ENCODE measurements at places on chromosomes 13 and 19. TPM values are rescaled to one million over a fixed set of nuclear protein-coding genes. Genes with fewer than 3 reads are reported as not detected.

- DNase-seq: no peak
Measured at GRCh38 chr13:37869506-37869755, 141 bp downstream of the TRPC4 start.

DNA sequence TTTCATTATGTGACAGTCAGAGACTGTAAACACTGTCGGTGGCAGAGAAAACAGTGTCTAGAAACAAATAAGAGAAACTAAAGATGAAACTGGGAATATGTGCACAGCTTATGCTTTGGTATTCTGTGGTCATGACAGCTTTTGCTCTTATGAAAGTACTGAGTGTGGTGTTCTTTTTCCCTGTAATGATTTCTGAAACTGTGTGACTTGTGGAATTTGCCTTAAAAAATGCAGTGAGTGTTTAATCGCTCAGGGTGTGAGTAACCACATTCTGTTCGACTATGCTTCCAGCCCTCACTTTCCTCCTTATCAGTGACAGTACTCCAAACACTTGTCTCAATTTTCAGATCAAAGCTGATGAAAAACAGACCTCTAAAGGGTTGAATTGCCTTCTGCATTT, 66.9 kb upstream of the DIAPH3 start:
- no peak for DNase-seq

DNA sequence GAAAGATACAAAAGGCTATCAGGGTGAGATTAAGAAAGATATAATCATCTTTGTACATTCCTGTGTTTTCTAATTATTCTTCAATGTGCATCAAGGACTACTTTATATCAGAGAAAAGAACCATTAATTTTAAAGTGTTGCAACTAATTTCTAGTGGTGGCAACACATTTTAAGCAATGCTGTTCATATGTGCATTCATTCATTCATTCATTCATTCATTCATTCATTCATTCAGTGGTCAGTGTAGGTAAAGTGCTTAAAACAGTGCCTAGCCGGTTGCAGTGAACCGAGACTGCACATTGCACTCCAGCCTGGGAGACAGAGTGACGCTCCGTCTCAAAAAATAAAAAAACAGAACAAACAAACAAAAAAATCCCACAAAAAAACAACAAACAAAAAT, 155.7 kb upstream of the ZNF536 start:
- DNase-seq: no peak

GRCh38 chr19:46759817-46760333, 13.6 kb upstream of the STRN4 start:
- DNase-seq: no peak

DNA sequence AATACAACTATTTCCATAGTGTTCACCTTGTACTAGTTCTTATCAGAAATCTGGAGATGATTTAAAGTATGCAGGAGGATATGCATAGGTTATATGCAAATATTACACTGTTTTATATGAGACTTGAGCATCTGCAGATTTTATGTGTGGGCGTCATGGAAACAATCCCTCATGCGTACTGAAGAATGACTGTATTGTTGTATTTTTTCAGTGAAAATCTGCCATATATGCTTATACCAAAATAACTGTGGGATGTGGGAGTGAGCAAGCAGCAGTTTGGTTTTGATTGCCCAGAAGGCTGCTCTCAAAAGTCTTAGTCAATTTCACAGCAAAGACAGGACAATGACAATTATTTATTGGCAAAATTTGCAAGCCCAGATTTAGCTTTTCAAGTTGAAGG, 238.8 kb upstream of the PCDH20 start:
- no peak for DNase-seq

DNA sequence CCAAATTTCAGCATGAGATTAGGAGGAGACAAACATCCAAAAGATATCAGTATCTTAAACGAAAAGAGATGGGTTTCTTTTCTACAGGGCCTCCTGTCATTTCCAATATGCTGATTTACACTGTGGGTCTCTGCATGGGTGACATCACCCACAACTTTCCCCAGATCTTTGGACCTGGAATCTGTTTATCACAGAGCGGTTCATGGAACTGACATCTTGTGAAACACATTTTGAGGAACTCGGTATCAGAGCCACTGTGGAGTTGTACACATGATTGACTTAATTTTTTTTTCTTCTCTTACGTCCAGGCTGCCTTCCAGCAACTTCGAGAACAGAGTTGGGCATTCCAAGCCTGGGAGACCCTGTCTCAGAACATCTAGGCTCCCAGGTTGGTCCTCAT, 80.2 kb upstream of the SERP2 start:
- no peak for DNase-seq

DNA sequence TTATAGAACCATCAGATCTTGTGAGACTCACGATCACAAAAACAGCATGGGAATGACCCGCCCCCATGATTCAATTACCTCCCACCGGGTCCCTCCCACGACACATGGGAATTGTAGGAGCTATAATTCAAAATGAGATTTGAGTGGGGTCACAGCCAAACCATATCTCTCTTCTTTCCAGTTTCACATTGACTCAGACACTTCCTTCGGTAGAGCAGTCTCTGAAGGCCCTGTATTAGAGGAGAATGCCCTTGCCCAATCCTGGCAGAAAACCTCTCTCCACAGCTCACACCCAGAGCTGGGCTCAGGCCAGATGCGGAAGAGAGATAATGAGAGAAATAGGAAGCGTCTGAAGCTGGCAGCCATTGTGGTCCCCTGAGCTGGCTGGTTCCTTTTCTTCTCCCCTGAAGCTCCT, 72.4 kb upstream of the CLDN10 start:
- no peak for DNase-seq

- no peak for DNase-seq
Measured at GRCh38 chr13:23847497-23847896, 41.7 kb downstream of the MIPEP start.

GRCh38 chr13:112248862-112249592, 127.1 kb upstream of the SPACA7 start:
- DNase-seq: no peak

GRCh38 chr13:113627136-113627535, 30.9 kb downstream of the ATP4B start:
- no peak for DNase-seq

DNA sequence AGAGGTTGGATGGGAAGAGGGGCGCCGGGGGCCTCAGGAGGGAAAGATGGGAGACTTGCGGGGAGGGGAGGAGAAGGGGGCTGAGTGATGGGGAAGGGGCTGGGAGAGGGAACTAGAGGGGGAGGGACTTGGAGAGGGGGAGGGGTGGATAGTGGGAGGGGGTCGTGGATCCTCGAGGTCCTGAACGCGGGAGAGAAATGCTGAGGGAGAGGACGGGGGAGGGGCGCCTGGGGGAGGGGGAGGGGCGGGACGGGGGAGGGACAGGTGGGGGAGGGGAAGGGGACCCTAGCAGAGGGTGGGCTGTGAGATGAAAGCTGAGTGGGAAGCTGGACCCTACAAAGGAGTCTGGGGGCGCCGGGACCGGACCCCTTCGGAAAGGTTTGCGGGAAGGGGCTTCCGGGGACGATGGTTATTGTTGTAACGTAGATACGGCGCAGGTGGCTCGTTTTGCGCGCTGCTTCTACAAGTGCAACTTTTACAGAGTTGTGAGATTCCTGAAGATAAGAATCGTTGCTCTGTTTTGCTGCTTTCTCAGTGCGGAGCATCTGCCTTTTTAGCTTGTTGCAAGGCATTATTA, 418 bp downstream of the ZNF444 start:
- DNase-seq: no peak

DNA sequence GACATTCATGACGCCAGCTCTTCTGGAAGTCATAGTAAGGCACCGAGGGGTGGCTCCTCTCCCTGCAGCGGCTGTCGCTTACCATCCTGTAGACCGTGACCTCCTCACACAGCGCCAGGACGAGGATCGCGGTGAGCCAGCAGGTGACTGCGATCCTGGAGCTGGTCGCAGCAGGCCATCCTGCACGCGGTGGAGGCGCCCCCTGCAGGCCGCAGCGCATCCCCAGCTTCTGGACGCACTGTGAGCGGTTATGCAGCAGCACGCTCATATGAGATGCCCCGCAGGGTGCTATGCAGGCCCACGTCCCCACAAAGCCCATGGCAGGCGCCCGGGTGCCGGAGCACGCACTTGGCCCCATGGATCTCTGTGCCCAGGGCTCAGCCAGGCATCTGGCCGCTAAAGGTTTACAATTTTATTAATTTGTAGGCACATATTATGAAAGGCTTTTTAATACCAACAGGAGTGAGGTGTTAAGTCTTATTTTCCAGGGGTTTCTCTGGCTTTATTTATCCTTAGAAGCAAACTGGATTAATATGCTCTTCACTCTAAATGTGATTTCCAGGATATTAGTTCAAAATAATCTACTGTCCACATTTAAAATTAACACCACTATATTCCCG, 35.6 kb upstream of the PSPC1 start:
- no peak for DNase-seq

DNA sequence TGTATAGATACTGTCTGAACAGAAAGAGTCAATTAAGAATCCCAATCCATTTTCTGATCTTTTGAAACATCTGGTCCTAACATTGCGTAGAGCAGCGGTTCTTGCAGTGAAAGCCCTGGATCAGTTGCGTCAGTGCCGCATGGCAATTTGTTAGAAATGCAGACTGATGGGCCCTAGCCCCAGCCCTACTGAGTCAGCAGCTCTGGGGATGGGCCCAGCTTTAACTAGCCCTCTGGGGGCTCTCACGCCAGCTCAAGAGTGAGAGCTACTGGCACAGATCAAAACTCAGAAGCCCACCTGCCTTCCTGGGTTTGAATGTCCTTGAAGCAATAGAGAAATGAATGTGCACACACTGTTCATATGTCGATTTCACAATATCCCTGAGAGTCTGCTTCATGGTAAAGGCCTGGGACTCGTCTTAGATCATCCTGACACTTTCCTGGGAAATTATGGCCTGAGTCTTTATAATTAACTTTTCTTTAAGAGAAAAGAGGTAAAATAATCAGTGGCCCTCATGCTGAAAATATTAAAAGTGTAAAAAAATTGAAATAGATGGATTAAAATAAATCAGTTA, 206.8 kb upstream of the TMTC4 start:
- DNase-seq: no peak

GRCh38 chr19:31387717-31388301, 38.6 kb upstream of the TSHZ3 start:
- DNase-seq: no peak

DNA sequence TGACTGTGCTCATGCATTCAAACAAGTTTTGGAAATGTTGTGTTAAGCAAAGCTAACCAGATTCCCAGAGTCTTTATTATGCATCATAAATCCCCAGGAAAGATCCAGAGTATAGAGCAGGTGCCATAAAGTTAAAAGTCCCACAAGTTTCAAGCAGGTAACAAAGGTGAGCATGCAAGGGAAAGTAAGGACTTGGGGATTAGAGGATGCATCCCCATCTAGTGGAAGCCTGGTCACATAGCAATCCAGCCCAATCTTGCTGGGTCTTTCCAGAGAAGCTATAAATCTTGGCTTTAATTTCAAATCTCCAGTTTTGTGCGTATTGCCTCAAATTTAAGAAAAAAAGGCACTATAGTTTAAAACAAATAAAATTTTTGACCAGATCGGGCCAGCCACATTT, 72.7 kb downstream of the ZNF254 start:
- DNase-seq: no peak

- no peak for DNase-seq
Measured at GRCh38 chr19:14182476-14182875, 23.5 kb downstream of the ADGRL1 start.

DNA sequence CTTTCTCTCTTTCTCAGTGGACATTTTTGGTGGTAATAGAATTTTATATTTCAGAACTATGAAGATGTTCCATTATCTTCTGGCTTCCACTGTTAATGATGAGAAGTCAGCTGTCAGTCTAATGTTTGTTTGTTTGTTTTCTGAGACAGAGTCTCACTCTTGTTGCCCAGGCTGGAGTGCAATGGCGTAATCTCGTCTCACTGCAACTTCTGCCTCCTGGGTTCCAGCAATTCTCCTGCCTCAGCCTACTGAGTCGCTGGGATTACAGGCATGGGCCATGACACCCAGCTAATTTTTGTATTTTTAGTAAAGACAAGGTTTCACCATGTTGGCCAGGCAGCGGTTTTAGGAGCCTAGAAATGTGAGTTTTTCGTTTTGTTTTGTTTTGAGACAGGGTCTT, 4.7 kb downstream of the ZNF317 start:
- no peak for DNase-seq

- DNase-seq: no peak
Measured at GRCh38 chr19:33490041-33490451, 31.5 kb downstream of the PEPD start.

DNA sequence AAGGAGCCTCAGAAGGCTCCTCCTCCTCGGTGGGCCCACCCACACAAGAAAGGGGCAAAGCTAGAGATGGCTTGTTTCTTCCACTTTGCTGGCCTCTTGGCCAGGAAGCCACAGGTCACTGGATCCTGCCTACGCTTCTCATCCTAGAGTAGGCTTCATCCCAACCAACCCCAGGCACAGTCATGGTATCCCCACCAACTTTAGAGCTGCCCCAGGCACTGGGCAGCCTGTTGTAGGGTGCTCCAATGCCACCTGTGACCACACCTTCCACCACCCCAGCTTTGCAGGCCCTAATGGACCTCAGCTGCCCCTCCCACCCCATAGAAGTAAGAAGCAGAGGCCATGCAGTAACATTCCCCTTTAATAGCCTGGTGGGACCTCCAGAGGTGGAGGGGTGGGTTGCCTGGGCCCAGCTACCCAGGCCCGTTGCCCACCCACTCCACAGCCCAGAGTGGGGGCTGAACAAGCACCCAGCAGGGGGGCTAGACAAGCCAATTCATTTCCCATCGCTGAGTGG, 522 bp upstream of the CHMP2A start:
- no peak for DNase-seq

DNA sequence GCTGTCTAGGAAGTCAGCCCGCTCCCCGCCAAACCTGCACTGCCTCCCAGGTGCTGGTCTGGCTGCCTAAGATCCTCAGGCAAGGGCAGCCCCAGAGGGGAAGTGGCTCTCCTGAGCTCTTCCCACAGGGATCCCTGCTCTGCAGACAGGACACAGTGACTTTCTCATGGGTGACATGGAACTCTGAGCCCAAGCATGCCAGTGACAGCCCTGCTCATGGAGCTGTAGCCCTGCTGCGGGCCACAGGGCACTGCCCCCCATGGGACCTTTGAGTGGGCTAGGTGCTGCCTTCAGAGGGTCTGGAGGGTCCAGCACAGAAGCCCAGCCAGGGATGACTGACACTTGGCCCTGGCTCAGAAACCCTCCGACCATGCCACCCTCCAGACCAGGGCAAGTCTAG, 109.1 kb downstream of the TUBA3C start:
- DNase-seq: no peak

DNA sequence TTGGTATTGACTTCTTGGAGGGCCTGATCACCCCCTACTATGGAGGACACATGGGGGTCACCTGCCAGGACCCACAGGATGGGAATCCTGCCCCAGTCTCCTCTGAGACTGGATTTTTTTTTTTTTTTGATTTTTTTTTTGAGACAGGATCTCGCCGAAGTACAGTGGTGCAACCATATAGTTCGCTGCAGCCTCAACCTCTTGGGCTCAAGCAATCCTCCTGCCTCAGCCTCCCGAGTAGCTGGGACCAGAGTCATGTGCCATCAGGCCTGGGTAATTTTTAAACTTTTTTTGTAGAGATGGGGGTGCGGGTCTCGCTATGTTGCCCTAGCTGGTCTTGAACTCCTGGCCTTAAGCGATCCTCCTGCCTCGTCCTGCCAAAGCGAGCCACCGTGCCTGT, 14.2 kb upstream of the ADGRE5 start:
- no peak for DNase-seq

GRCh38 chr19:19540715-19541515, 2.9 kb downstream of the CILP2 start:
- no peak for DNase-seq

Gene TUBB4A
- total RNA-seq: 0.60 TPM

Gene LHB
- not detected for total RNA-seq

Gene ZNF793
- 0.19 TPM for total RNA-seq

Gene KLHL1
- not detected for total RNA-seq

Gene RXFP2
- total RNA-seq: not detected

Measured in HT1080 (cell line).